Activated T-cell treated with anti-CD3 and anti-CD28 coated beads for 4 hours (primary cell): ENCODE measurements at places on chromosomes 3 and 15.

DNA sequence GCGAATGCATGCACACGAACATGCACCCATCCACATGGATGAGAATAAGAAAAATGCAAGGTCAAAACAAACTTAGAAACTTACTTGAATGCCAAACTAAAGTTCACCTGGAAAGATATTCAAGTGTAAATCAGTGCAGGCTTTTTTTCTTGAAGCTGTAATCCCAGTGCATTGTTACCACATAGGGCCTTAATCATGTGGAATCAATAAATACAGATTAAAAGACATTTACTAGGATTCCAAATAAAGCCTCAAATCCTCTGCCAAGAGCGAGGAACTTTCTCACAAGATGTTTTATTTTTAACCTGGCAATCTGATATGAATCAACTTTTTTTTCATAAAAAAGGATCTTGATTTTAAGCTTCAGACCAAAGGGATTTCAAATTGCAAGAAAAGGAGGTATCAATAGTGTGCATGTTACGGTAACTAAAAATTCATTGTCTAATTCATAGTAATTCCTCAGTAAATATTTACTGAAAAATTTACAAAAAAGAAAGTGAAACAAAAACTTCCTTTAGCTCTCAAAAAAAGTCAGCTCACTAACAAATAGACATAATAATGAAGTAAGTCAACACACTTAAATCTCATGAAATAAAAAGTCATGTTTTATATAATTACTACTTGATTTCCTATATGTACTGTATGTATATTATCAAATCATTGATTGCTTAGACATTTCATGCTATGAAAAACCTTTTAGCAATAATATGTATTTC lies 978.6 kb downstream of the PLOD2 start:
- no peak for DNase-seq

DNA sequence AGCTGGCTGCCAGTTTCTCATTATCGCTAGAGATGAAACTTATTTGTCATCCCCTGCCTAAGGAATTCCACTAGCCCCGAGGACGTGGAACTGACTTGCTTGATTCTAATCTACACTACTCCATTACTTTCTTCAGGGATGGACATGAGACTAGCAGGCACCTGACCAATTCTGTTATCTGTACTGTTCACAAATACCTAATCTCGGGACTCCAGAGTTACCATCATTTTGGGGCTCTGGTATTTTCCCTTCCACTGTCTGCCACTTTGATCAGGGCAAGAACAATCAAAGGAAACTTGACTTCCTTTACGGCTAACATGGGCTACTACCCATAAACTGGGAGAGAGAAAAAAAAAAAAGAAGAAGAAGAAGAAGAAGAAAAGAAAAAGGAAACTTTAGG lies 27.8 kb downstream of the BMF start:
- DNase-seq = no peak

- DNase-seq = no peak
Measured at GRCh38 chr15:101617390-101617965, 34.7 kb downstream of the TM2D3 start.

DNA sequence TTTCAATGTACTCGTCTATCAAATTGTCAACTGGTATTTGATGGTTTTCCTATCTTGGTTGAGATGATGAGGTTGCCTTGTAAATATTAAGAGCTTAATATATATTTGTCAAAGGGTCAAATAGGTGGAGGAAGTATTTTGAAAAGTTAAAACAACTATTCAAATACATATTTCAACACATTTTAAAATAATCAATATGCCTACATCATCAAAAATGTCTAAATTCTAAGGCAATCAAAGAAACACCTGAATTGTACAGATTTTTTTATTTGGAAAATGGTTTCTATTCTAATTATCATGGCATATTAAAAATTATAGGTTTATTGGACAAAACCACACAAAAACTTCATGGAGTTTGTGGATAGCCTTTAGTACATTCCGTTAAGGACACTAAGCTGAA lies 461.4 kb upstream of the ONECUT1 start:
- DNase-seq = no peak

GRCh38 chr3:69292959-69293574 lies 92.8 kb downstream of the FRMD4B start:
- no peak for DNase-seq

DNA sequence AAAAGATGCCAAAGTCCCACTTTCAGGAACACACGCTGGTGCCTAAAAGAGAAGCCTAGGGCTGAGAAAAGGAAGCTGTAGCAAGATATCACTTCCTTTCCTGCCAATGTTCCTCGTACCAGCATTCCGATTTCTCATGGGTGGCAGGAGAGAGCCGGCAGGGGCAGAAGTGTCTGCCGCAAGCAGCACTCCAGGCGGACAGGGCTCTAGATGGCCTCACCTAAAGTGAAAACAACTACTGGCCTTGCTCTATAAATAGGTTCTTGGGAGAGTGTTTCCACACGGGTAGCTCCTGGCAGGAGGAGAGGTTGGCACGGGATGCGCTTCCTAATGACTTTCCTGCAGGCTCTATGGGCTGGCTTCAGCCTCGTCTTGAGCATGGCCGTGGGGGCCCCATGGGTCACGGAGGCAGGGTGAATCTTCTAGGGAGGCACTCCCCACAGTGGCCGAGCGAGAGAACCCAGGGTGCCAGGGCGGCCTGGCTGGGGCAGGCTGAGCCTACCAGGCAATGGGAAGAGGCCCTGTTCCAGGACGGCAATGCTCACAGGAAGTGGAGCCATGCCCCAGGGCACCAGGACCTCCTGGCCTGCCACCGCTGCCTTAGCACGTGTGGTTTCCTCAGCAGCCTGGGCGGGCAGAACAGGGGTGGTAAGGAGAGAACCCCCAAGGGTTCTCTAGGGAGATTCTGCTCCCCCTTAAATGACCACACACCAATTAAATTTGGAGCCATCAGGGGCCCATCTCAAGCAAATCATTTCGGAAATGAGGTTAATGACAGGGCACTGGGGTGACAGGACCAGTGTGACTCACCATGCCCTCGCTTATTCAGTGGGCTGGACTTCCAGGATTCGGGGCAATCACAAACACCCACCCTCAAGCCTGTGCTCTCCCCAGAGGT lies 14.6 kb upstream of the DUSP7 start:
- no peak for DNase-seq

GRCh38 chr3:188938999-188939398 lies 232.8 kb upstream of the TPRG1 start:
- no peak for DNase-seq

DNA sequence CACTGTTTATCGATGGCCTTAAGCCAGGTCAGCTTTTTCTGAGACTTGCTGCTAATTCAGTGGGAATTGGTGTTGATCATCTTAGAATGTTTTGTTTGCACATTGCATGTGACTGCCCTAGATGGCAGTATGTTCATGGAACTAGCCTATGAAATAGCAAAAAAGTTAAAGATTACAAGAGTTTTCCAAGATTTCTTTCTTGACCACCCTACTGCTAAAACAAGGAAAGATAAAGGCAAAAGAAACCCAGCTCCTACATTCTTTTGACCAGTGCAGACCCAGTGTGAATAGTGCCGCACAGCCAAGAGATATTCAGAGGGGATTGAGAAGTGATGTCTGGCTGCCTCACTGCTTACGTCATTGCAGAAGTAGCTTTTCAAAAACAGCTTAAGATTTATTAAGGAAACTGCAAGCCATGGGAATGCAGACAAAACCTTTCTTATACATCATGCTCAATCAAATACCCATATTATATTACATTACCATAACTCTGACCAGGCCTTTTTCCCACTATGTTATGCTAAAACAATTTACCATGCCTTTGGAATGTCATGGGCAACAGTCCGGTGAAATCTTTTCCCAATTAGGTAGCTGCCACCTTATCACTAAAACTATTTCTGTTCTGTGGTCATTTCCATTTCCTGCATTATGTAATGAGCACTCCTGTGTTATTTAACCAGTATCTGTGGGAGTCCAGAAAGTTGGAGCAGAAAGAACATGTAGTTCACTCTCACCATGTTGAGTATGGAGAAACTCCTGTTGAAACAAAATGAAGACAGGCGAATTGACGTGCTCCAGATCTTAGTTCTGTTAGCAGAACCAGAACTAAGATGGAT lies 6.0 kb downstream of the PHLDB2 start:
- no peak for DNase-seq

DNA sequence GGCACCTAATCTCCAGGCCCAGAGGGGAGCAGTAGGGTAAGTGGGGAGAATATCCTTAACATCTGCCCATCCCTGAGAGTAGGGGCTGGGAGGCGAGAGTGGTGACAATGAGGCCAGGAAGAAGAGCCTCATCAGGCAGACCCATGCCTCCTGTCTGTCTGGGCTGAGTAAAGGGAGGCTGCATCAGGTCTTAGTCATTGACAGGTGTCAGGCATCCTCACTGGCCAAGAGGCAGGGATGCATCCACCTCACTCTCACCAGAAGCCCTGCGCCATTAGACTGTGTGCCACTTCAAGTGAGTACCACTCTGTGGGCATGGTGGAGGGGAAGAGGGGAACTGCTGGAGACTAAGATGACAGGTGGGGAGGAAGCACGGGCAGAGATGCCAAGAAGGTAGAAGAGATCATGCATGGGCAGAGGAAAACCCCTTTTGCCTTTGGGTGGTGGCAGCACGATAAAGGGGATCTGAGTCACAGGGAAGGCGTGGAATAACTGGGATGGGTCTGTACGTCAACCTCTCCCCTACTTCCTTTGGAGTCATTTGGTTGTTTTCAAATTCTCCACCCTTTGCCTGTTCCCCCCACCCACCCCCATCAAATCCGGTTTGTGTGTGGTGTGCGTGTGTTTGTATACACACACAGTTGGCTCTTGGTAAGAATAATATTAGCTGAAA lies 14.1 kb downstream of the ANAPC13 start:
- no peak for DNase-seq
